ENCODE measurements at places on chromosomes 16 and 17.

DNA sequence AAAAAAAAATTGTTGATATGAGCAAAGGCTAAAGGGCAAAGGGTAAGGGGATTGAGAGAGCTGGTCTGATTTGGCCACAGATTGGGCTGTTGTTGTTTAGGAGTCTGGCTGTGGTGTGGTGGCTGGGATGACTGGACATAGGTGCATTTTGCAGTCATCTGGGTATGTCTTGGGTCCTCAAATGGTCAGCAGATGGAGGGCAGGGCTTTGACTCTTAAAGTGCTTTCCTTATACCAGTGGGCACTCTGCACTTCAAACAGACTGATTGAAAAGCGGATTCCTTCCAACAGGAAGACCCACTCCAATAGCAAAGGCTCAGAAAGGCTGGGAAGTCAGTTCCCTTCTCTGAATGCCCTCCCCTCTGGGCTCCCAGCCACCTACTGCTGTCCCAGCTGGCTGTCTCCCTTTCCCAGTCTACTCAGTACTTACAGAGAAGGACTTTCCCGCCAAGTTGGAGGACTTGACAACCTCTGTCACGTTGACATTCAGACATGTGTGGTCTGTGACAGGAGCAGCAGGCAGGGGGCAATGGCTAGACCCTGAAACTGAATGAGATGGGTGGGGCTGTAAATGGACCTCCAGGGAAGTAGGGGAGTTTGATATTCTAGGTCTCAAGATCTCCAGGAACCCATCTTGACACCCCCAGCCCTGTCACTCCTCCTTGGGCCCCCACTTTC lies 19.6 kb upstream of the MFSD6L start:
- no peak for DNase-seq

DNA sequence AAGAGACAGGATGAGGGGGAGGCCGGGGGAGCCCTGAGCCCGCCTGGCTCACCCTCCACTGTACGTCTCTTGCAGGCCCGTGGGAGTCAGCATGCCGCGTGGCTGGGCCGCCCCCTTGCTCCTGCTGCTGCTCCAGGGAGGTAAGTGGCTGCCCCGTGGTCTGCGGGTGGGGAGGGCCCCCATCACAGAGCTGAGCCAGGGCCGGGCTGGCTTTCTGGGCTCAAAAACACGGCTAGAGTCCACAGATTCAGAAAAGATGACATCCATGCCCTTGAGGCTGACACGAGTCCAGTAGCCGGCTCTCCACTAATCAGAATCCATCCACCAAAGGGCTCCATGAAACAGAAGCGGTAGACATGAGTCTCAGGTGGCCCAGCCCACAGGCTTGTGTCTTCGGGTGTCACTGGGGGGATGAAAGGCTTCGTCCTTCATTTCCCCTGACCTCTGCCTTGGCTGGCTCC lies 28.0 kb downstream of the IL21R start:
- no peak for DNase-seq

GRCh38 chr17:49455272-49455861 lies 39.7 kb upstream of the NGFR start:
- DNase-seq = no peak

- DNase-seq = no peak
These were observed 1.9 kb upstream of the C16orf87 start for GRCh38 chr16:46832757-46833459.

DNA sequence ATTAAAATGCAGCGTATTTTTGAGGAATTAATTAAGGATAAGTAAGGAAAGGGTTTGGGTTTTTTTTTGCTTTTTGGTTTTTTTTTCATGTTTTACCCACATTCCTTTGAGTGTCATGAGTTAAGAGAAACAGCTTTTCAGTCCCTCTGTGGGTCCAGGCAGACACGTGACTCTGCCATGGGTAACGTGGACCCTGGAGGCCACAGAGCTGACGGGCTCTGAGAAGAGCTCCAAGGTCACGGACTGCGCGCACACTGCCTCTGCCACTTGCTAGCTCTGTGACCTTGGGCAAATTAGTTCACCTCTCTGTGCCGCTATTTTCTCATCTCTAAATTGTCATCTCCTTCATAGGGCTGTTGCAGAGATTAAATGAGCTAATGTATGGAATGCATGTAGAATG lies 588.2 kb upstream of the CDH11 start:
- no peak for DNase-seq

All from frontal cortex (tissue), 4 donors.